ENCODE measurements at places on chromosomes 3 and 15.

GRCh38 chr15:73930371-73930770, 4.1 kb downstream of the LOXL1 start:
- DNase-seq = no peak

DNA sequence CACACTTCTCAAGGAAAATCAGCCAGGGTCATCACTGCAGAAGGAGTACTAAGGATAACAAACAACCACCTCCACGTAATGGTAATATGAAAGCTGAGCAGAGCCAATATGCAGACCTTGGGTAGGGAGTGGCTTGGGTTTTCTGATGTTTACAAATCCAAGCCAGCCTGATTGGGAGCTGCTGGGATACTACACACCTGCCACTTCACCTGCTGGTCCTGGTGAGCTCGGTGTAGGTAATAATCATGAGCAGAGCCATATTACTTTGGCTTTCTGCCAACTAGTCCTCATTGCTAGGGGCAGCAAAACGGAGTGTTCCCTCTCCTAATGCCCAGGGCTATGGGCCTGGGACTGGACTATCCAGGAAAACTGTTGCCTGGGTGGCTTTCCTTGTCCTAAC, 433.5 kb upstream of the PPP2R3A start:
- no peak for DNase-seq

- DNase-seq = no peak
Observed at GRCh38 chr15:65363306-65363705, 14.5 kb downstream of the IGDCC3 start.

- DNase-seq = no peak
Observed at GRCh38 chr15:66186049-66186825, 67.3 kb downstream of the MEGF11 start.

DNA sequence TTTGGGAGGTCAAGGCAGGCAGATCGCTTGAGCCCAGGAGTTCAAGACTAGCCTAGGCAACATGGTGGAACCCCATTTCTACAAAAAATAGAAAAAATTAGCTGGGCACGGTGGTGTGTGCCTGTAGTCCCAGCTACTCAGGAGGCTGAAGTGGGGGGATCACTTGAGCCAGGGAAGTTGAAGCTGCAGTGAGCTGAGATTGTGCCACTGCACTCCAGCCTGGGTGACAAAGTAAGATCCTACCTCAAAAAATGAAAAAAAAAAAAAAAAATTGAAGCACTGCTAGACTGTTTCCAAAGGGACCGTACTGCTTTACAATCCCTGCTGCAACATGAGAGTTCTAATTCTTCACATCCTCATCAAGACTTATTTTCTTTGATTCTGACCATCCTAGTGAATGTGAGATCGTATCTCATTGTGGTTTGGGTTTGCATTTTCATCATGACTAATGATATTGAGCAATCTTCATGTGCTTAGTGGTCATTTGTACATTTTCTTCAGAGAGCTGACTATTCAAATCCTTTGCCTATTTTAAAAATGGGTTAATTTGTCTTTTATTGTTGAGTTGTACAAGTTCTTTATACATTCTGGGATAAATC, 10.8 kb downstream of the CMTM8 start:
- DNase-seq = no peak

DNA sequence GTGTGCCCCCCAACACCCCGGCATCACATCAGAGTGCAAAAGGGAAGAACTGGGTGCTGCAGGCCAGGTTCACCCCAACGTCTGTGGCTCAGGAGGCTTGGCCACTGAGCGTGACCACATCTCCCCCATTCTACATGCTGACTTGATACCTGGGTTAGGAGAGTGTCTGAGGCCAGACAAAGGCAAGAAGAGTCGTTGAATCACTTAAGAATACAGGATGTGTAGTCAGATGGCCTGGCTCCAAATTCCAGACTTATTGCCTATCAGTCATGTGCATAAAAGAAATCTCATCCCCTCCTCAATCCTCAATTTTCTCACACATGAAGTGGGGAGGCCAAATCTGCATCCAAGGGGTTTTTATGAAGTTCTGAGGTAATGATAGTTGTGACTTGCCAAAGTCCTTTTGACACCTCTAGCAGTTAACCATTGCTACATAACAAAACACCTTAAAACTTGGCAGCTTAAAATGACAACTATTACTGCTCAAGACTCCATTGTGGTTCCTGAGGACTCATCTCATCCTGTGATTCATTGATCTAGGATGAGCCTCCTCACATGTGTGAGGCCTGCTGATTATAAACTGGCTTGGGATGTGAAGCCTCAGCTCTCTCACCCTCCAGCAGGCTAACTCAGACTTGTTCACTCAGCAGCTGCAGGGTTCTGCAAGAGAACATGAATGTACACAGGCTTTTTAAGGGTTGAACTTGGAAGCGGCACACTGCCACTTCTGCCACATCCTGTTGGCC, 138.8 kb upstream of the TLE3 start:
- no peak for DNase-seq

GRCh38 chr15:99197856-99198255, 51.5 kb downstream of the TTC23 start:
- no peak for DNase-seq

GRCh38 chr15:83844742-83845141, 190.8 kb downstream of the ADAMTSL3 start:
- DNase-seq = no peak

- DNase-seq = no peak
Observed at GRCh38 chr15:65778269-65778668, 13.8 kb downstream of the DENND4A start.

- DNase-seq = no peak
Observed at GRCh38 chr3:19013879-19014278, 134.4 kb upstream of the KCNH8 start.

GRCh38 chr3:31948280-31948679, 32.8 kb downstream of the OSBPL10 start:
- DNase-seq = no peak

- DNase-seq = no peak
Observed at GRCh38 chr3:183526838-183527427, 28.6 kb downstream of the KLHL6 start.

DNA sequence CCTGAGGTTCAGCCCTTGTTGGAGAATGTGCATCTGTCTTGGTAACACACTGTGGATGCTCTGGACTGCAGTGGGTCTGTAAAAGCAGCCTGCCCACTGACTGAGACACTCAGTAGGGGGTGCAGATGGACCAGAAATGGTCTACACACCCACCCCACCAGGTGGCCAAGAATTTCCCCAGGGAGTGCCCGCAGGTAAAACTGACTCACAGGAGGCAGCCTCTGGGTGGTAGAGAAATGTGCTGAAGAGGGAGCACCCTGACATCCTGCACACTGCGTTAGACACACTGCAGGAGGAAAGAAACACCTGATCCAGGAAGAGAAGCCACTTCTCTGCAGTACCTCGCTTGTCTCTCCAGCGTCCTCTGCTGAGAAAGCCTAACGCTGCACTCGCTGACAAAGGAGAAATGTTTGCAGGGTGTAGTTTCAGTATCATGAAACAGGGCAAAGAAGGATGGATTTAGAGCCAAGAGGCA, 109.5 kb upstream of the ABHD17C start:
- DNase-seq = no peak

DNA sequence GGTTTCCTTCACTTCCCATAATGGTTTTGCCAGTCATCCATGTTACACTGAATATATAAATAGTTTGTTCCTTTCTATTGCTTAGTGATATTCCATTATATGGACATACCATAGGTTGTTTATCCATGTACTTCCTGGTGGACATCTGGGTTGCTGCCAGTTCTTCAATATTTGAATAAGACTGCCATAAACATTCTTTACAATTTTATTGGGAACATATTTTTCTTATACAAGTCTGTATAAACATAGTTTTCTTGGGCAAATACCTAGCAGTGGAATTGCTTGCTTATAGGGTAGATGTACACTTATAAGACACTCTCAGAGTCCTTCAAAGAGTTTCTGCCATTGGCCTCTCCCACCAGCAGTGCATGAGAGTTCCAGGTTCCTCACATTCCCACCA, 231.4 kb downstream of the OPA1 start:
- DNase-seq = no peak

DNA sequence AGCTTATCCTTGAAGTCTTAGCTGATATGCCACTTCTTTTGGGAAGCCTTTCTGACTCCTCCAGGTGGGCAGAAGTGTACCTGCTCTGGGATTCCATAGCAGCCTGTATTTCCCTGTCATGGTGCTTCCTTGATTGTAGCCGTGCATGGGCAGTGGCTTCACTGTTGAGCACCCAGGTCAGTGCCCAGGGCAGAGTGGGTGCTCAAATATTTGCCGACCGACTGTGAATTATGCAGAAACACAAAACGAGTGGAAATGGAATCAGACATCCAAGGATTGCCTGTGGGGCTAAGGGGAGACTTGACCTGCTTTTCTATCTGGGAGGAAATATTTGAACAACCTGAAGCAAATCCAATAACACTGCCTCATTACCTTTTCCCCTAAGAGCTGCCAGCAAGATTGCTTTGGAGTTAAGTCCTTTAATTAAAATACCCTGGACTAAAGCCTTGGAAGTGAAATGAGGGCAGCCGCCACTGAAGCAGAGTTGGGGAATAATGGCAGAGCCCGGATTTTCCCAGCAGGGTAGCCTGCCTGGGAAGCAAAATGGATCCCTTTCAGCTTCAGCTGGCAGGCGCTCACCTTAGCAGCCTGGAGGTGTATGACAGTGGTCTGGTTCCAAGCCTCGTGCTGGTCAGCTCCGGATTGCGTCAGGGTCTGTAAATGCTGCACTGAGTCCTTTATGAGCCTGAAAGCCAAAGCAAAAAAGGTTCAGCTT, 14.9 kb downstream of the ACOX2 start:
- DNase-seq = peak; percentile 57

DNA sequence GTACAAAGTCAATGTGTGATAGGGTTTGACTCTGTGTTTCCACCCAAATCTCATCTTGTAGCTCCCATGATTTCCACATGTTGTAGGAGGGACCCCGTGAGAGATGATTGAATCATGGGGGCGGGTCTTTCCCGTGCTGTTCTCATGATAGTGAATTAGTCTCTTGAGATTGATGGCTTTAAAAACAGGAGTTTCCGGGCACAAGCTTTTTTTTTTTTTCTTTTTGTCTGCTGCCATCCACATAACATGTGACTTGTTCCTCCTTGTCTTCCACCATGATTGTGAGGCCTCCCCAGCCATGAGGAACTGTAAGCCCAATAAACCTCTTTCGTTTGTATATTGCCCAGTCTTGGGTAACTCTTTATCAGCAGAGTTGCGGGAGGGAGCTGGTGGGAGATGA, 259.6 kb downstream of the TUSC7 start:
- no peak for DNase-seq

DNA sequence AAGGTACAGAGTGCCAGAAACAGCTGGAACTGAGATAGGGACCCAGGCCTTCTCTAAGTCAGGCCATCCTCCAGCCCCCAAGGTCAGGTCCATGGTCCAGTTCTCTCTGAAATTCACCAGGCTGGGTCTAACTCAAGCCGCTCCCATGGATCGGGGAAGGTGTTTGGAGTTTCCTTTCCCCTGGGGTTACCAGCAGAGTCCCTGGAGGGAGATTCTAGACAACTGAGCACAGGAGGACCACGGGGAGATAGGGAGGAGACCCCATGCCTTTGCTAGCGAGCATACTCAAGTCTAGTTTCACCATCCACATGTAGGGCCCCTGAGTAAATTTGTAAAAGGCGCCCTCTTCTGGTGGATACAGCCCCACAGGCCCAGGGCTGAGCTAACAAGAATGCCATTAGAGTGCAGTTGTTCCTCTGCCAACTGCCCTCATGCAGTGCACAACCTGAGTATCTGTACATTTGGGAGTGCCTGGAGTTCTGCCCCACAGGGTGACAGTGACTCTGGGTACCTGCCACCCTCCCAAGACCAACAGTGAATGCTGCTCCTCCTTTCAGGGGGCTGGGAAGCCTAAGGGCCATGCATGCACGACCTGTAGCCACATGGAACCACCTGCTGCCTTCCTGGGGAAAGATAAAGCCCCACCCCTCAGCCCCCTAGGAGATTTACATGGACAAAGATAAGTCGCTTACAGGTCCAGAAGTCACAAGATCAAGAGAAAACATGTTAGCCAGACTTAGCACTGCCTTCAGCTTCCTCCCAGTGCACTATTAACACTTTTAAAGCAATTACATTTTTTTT, 89.0 kb downstream of the IQSEC1 start:
- DNase-seq = peak; percentile 36

DNA sequence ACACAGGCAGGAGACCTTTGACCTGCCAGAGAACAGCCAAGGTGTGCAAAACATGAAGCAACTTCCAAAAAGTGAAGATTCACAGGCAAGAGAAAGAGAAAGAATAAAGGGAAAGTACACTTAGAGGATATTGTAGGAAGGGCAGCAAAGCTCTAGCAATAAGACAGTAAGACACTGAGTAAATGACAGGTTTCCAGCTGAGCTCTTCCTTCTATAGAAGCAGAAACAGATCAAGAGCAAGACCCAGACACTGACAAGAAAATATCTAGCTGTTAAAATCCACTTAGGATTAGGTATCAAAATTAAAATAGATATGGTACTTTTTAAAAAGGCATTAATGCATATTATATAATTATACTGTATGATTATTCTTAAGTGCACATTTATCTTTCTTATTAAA, 333.4 kb downstream of the RAP2B start:
- DNase-seq = no peak

DNA sequence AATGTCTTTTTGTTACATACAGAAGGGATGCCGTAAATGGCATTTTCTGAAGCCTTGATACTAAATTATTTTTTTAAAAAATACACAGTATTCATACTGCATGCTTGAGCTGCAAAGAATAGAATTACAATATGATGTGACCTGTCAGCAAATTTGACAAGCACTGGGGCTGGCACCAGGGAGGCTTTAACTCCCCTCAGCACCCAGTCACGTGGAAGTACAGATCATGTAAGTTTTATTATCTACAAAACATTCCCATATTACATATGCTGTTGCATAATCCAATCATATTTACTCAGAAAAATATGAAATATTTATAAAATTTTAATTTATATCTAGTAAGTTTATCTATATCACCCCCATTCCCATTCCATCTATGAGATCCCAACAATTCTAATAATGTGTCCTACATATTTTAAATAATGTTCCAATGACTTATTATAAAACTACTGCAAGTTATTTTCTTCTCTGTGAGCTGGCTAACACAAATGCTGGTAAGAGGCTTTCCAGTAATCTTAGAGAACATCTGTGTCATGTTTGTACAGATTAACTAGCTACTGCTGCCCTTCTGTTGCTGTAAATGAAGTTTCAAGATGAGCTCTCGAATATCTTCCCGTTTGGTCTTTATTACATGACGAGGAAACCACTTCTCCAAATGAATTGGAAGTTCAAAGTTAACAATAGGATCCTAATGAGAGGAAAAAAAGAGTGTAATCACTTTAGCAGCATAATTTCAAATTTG, 5.2 kb upstream of the IMPG2 start:
- DNase-seq = no peak

- no peak for DNase-seq
Observed at GRCh38 chr3:103127098-103127630, 692.3 kb downstream of the ZPLD1 start.

DNA sequence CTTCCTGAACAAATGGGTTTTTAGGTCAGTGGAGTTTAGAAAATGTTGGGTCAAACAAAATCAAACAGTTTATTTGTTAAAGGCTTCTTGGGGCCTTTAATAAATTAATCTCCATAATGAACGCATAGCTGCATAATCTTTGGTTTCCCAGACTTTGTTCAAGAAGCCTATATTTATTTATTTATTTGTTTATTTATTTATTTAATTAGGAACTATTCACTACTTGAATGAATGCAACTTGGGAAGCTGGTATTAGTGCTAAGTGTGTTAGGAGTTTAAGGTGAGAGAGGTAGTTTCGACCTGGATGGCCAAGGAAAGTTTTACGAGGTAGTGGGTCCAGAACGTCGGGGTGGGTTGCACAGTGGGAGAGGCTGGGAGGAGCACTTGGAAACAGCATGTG, 281.9 kb upstream of the C2CD4B start:
- no peak for DNase-seq
